ENCODE measurements at places on chromosomes 2 and 18.

DNA sequence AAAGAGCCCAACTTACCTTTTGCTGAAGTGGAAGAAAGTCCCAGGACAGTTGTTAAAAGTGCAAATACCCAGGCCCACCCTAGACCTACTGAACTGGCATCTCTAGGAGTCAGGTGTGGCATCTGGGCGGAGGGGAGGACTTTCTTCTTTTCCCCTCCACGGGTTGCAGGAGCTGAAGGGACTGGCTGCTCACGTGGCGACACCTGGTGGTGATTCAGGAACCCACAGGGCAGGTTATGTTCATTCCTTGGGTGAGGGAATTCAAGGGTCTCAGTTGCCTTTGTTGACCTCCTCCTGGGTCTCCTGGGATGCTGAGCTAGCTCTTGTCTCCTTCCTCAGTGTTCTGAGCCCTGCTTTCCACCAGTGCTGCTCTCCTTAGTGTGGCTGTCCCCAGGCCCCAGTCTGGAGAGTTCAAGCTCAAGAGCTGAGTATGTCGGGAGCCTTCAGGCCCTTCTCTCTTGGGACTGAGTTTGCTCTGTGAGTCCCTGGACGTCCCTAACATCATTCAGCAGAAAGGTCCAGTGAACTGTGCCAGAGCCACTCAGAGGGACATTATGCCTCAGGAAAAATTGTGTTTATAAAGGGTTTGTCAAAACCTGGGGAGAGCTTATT is 56.9 kb downstream of the DYSF start:
- peak; percentile 69 for DNase-seq

GRCh38 chr2:146853741-146854444 is 990.9 kb upstream of the ACVR2A start:
- DNase-seq, result no peak

DNA sequence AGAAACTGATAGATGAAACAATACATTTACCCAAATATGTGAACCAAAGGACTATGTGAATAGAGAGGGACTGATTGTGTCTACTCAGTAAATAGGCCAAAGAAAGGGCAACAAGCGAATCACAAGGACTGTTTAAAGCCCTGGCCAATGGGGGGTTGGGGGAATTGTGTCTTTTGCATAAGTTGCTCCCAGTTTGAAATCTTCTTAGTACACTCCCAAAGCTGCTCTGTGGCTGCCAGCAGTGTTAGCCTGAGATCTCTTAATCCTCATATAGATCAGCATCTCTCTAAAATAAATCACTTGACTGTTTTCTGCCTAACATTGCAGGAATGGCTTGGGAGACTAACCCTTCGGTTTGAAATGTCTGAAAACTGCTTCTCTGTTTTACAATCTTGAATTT is 236.4 kb downstream of the PLCL1 start:
- no peak for DNase-seq

- DNase-seq, result no peak
These were observed 246.3 kb upstream of the SIX2 start for GRCh38 chr2:45255563-45255962.

GRCh38 chr2:152479282-152479681 is 144.3 kb downstream of the FMNL2 start:
- no peak for DNase-seq

- DNase-seq, result no peak
These were observed 132.1 kb upstream of the EPC2 start for GRCh38 chr2:148512501-148512900.

DNA sequence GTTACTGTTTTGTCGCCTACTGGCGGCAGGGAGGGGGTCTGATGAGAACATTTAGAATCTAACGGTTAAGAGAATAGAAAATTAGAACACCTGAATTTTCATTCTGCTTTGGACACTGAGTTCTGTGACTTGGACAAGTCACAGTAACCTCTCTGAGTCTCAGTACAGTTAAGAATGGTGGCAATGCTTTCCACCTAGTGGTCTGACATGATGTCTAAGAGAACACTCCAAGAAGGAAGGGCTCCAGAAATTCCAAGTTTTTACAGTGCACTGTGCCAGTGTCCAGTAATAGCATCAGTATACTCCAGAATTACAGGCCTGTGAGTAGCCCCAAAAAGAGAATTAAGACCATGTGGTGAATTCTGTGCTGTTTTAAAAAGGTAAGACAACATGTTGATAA is 174.1 kb upstream of the ZFP36L2 start:
- DNase-seq, result no peak

DNA sequence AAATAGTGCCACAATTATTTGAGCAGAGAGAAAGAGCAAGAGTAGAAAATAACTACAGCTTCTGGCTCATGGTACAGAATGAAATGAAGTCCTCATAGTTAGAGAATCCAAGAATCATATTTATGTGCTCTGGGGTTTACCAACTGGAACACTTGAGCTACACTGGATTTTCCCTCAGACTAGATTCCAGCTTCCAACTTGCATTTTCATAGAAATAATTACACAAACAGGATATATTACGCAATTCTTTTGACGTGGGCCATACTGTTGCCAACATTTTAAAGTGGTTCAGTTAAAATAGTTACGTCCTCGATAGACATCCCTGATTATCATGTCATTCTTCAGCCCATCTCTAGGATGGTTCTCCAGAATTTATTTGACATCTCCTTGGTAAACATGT is 129.2 kb downstream of the ETAA1 start:
- DNase-seq, result no peak

DNA sequence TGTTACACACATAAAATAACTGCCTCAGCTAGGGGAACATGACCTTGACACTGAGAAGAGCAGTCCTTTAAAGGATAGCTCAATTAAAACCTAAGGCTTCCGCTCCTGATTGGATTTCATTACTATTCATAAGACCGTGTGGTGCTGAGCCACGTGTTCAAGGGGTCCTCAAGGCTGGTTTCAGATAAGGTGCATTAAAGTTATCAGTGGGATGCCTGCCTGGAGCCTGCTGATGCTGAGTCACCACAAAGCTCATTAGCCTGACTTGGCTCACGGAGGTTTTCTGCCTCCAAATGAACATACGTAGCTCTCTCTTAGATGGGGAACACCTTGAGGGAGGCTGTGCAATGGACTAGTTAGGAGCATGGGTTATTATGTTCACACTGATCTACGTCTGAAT is 518.9 kb downstream of the TDRD15 start:
- no peak for DNase-seq

GRCh38 chr2:160338901-160339685 is 139.0 kb upstream of the ITGB6 start:
- DNase-seq, result no peak

DNA sequence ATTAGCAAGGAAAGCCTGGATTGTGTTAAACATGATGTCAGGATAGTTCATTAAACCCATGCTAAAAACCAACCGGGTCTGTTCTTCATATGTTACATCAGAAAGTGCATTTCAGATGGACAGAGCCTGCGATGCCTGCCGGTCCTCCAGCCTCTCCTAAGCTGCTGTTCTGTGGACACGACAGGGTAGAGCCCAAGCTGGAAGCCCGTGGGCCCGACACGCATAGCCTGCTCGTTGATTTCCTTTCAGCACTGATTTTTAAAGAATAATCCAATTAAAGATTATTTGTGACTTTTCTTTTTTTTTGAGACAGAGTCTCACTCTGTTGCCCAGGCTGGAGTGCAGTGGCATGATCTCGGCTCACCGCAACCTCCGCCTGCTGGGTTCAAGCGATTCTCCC is 797 bp downstream of the OR6B3 start:
- no peak for DNase-seq

GRCh38 chr2:190942697-190943096 is 62.1 kb downstream of the GLS start:
- no peak for DNase-seq

DNA sequence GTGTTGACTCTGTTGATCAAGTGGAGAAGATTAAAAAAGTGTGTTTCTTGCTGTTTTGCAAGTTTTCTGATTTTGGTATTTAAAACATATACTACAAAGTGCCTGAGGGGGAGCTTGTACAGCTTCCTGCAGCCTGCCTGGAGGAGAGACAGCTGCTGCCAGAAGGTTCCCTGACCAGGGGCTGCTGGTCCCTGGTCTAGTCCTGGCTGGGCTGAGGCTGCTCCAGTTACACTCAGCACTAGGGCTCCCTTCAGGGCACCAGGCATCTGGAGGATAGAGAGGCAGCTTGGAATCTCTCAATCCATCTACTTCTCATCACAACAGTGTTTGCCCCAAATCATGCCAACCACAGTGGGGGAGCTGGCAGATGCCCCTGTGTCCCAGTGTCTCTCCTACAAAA is 4.8 kb downstream of the MC2R start:
- DNase-seq, result no peak

GRCh38 chr18:37426586-37426985 is 139.0 kb downstream of the CELF4 start:
- DNase-seq, result no peak

- DNase-seq, result no peak
These were observed 245.9 kb downstream of the AGPS start for GRCh38 chr2:177638507-177638906.

DNA sequence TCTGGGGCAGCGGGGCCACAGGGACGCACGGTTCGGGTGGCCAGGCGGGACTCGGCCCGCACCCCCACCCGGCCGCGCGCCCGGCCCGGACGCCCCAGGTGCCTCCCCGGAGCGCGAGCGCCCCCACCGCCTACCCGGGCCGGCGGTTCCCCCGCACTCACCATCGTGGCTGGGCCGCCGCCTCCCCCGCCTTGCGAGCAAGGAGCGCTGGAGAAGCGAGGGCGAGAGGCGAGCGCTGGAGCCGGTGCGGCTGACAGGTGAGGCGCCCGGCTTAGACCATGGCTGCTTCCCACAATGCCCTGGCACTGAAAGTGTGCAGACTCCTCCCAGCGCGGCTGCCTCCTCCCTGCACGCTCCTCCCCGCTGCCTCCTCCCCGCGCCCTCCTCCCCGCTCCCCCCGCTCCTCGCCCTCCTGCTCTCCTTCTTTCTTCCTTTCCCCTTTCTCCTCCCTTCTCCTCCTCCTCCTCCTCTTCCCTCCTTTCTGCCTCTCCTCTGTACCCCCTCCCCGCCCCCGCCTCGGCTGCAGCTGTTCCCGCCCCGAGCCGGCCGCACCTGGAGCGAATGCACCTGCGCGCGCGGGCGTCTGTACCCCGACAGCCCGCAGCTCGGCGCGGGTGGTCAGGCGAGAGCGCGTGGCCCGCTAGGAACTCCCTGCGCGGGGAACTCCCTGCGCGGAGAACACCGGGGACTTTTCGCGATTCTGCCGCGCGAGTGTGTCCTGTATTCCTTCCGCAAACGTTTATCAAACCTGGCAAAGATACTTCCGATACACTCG is at the start of gene AP1S3:
TSS of gene AP1S3 (minus strand) at position 296 of the 775 bp plus-strand sequence. CDS start at position 164, 132 bp downstream.
- peak; percentile 78 for DNase-seq

- no peak for DNase-seq
These were observed 353.9 kb upstream of the SPHKAP start for GRCh38 chr2:228535396-228535795.

GRCh38 chr18:66616523-66616983 is 12.7 kb upstream of the CDH19 start:
- DNase-seq, result no peak

- DNase-seq, result no peak
These were observed 14.7 kb downstream of the LAMA3 start for GRCh38 chr18:23703987-23704384.

DNA sequence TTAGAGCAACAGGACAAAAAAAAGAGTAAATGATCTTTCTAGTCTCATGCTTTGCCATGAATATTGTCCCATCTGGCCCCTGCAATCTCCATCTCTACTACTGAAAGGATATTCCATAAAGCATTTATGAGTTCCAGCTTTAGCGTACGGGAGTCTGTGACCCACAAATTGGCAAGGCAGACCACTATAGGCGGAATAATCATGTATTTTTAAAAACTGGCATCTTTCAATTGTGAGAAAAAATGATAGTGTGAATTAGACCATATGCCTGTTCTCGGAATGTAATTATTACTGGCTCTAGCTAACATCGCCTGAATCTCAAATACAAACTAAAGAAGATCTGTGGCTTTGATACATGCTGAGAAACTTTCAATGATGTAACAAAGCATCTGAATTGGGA is 738.1 kb upstream of the NXPH2 start:
- DNase-seq, result no peak

DNA sequence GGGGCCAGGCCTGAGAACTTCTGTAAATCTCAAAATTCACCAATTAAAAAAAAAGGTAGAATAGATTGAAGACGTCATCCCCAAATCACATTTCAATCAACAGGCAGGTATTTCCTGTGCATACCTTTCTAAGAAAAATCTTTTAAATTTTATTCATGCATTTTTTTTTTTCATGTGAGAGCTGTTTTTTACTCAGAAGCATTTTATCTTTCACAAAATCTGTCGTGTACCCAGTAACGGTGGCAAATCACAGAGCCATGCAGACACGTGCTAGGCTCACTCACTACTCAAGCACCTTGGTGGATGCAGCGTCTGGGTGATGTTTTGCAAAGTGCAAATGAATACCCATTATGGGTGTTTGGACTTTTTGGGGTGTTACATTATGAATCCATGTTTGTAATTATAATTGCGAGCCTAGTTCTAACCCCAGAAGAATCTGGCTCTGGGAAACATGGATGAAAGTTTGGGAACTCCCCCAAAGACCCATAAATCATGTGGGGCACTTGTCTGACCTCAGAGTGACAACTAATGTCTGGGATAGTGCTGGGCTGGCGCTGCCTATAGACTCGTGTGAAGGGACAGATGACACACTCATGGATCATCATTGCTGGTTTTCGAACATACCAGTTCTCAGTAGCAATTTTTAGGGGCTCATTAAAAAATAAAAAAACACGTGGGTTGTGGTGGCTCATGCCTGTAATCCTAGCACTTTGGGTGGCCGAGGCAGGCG is 335.2 kb downstream of the LPIN1 start:
- DNase-seq, result peak; percentile 47

All from CD4-positive, alpha-beta T cell treated with Interleukin-17A for 1 hour (primary cell).